M059J (cell line): ENCODE measurements at places on chromosomes 7 and 10. TPM values are rescaled to one million over a fixed set of nuclear protein-coding genes. Genes with fewer than 3 reads are reported as not detected.

GRCh38 chr10:78384049-78384431 is 350.4 kb downstream of the RPS24 start:
- DNase-seq = no peak

DNA sequence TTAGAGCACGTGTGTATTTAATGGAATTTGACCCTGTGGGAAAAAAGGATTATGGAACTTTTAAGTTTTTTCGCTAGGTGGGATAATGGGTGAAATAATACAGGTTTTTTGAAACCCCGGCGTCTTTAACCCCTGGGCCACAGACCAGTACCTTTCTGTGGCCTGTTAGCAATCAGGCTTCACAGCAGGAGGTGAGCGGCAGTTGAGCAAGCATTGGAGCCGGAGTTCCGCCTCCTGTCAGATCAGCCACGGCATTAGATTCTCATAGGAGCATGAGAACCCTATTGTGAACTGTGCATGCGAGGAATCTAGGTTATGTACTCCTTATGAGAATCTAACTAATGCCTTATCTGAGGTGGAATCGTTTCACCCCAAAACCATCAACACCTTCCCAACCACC is 28.6 kb downstream of the WAC start:
- DNase-seq = no peak

GRCh38 chr7:77830649-77831355 is 32.2 kb downstream of the PHTF2 start:
- DNase-seq = no peak

- DNase-seq = peak; percentile 49
Observed at GRCh38 chr10:70742537-70743429, 42.4 kb downstream of the TBATA start.

DNA sequence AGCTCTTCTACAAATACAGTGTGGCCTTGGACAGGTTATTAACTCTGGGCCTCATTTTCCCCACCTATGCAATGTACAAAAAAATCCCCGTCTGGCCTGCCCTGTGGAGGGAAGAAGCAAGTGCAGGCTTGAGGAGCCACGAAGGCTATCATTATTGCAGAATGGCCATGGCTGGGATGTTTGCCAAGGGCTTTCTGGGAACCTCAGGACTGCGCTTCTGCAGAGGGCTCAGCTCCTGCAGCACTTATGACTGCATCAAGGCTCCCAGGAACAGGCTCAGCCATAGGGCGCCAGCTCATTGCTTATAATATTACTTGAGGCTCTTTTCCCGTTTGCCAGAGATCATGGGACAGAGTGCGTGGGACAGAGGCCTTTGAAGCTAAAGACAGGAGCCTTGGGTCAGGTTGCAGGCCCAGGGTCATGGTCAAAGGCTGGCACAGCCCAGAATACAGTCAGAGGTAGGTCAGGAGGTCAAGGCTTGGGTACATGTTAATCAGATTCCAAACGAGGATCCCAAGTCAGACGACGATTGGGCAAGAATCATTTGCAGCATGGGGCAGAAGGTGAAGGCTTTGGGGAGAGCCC is 20.6 kb upstream of the C10orf105 start:
- peak; percentile 73 for DNase-seq

GRCh38 chr7:124777268-124777667 is 11.7 kb upstream of the GPR37 start:
- DNase-seq = no peak

DNA sequence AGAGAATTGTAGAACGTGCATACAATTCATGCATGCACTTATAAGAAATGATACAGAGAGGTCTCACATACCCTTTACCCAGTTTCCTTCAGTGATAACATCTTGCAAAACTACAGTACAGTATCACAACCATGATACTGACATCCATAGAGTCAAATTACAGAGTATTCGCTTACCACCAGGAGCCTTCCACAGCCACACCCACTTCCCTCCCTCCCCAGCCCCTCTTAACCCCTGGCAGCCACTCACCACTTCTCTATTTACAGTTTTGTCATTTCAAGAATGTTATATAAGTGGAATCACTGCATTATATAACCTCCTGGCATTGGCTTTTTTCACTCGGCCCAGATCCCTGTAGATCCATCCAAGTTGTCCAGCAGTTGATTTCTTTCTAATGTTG is 143.8 kb downstream of the ZNF248 start:
- no peak for DNase-seq

- peak; percentile 41 for DNase-seq
Observed at GRCh38 chr10:73060738-73061635, 35.7 kb downstream of the P4HA1 start.

- no peak for DNase-seq
Observed at GRCh38 chr7:129556607-129557133, 54.3 kb downstream of the SMKR1 start.

DNA sequence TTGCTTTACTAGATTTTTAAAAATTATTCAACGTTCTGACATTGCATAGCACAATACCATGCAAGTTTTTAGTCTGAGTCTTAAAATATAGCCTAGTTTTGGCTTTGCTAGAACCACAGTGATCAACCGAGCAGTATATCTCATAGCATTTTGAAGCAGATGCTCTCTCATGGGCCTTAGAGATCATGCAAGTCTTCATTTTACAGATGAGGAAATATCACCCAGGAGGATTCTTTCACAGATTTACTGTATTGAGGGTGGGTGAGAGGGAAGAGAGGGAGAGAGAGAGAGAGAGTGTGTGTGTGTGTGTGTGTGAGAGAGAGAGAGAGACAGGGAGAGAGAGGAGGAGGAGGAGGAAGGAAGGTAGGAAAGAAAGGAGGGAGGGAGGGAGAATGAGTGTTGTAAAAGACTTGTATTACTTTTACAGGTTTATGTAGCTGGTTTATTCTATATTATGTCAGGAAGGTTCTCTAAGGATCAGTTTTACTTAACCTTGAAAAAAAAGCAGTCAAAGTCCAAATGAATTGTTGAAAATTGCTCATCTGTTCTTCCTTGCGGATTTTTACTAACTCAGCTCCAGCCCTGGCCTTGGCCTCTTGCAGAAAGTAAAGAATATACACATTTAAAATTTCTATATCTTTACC is 14.2 kb upstream of the NPTX2 start:
- DNase-seq = no peak

DNA sequence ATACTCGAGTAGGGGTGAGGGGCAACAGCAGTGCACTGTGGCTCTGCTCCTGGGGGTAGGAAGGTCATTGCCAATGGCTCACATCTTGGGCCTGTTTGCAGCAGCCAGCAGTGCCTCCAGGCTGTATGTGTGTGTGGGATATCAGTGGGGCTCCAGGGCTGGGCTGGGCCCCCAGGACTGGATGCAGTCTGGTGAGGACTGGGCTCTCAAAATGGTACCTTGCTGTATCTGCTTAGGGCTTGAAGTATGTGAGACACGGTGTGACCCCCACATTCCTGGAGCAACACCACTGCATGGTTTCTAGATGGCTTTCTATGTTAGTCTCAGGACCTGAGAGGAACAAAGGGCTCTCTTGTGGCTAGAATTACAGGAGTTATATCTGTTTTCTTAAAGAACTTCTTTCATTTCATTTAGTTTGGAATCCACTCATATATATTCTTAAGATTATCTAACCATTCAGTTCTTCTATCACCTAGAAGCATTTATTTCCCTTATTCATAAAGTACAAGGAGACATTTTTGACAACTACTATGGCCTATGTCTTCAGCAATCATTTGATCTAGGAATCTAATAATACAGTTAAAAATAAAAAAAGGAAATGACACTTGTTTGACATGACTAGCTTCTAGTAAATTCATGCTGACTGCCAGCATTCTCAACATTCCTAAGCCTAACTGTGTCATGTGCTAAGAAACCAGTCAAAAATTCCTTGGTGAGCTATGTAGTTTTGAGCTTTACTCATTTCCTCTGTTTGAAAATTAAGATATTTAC is 443.2 kb upstream of the SEMA3A start:
- DNase-seq = peak; percentile 93

The RHEB gene
- total RNA-seq = 168 and 238 TPM in 2 replicates

The KCNH2 gene
- total RNA-seq = 0.30 and 0.37 TPM in 2 replicates

The PPP1R3C gene
- 15.9 and 18.1 TPM in 2 replicates for total RNA-seq

The ETV1 gene
- 9.0 and 11.9 TPM in 2 replicates for total RNA-seq

The CUBN gene
- 0.27 and 2.0 TPM in 2 replicates for total RNA-seq
